ENCODE measurements at places on chromosomes 7 and 10.

- no peaks in the 10 kb centered on the region for H3K4me1 ChIP-seq
- H3K36me3 ChIP-seq, result no peaks in the 10 kb centered on the region
- no peak overlapping the region for H3K27ac ChIP-seq
- no peak overlapping the region for H3K4me3 ChIP-seq
These were observed 349.7 kb upstream of the MBL2 start for GRCh38 chr10:53122281-53122680.

DNA sequence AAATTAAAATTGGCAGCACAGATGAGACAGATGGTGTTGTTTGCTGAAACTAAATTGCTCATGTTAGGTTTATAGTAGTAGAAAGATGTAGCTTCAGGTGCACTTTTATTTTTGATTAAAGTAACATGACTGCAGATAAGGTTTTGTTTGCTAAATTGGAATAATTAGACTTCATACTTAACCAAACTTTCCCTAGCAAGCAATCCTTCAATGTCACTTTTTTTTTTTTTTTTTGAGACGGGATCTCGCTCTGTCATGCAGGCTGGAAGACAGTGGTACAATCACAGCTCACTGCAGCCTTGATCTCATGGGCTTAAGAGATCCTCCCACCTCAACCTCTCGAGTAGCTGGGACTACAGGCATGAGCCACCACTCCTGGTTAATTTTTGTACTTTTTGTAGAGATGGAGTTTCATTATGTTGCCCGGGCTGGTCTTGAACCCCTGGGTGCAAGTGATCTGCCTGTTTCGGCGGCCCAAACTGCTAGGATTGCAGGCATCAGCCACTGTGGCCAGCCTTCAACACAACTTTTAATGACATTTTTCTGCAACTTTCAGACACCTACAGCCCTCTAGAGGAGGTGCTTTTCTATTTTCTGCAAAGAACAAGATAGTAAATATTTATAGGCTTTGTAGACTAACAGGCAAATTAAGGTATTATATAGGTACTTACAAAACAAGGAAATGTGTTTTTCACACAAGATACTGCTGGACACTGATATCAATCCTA is 84.8 kb upstream of the CCNY start:
- H3K36me3 ChIP-seq, result no peaks in the 10 kb centered on the region
- no peaks in the 10 kb centered on the region for H3K4me1 ChIP-seq
- H3K4me3 ChIP-seq, result no peak overlapping the region
- no peak overlapping the region for H3K27ac ChIP-seq

- no peak overlapping the region for H3K4me3 ChIP-seq
- no peaks in the 10 kb centered on the region for H3K4me1 ChIP-seq
- no peak overlapping the region for H3K27ac ChIP-seq
- DNase-seq, result no peak
- H3K27me3 ChIP-seq, result no peaks in the 10 kb centered on the region
These were observed 27.6 kb downstream of the SLC35G1 start for GRCh38 chr10:93921338-93921737.

- no peak overlapping the region for H3K4me3 ChIP-seq
- DNase-seq, result no peak
- H3K27me3 ChIP-seq, result peaks cover 11% of the 10 kb centered on the region
- H3K27ac ChIP-seq, result no peak overlapping the region
These were observed 10.9 kb downstream of the PAPSS2 start for GRCh38 chr10:87670586-87670985.

GRCh38 chr10:5466451-5467206 is 32.7 kb downstream of the CALML5 start:
- no peak overlapping the region for H3K27ac ChIP-seq
- peaks cover 2% of the 10 kb centered on the region for H3K36me3 ChIP-seq
- H3K4me1 ChIP-seq, result no peaks in the 10 kb centered on the region
- H3K27me3 ChIP-seq, result no peaks in the 10 kb centered on the region
- no peak for DNase-seq

GRCh38 chr7:158073845-158074840 is 513.5 kb downstream of the PTPRN2 start:
- no peak for DNase-seq
- H3K4me3 ChIP-seq, result no peak overlapping the region
- no peaks in the 10 kb centered on the region for H3K4me1 ChIP-seq
- H3K27me3 ChIP-seq, result no peaks in the 10 kb centered on the region
- no peaks in the 10 kb centered on the region for H3K36me3 ChIP-seq

DNA sequence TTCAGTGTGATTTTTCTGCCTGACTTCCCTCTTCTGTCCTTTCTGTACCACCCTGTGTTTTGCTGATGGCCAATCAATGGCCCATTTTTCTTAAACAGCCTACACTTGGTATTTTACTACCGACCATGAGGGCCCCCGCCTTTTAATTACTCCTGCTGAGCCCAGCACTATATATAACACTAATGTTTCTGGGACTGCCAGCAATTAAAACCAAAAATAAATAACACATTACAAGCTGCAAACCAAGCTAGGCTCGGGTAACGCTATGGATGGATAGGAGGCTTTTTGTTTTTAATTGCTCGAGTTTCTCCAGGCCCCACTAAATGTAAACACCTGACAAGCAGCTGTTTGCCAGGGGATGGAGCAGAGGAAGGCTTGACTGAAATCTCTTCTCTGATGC is 915.4 kb upstream of the AUTS2 start:
- DNase-seq, result no peak
- H3K4me3 ChIP-seq, result no peak overlapping the region
- no peak overlapping the region for H3K27ac ChIP-seq

- H3K4me3 ChIP-seq, result no peak overlapping the region
- DNase-seq, result no peak
- no peaks in the 10 kb centered on the region for H3K36me3 ChIP-seq
- no peaks in the 10 kb centered on the region for H3K4me1 ChIP-seq
- no peaks in the 10 kb centered on the region for H3K27me3 ChIP-seq
- H3K27ac ChIP-seq, result no peak overlapping the region
These were observed 191.7 kb upstream of the SLC26A5 start for GRCh38 chr7:103637726-103638125.

DNA sequence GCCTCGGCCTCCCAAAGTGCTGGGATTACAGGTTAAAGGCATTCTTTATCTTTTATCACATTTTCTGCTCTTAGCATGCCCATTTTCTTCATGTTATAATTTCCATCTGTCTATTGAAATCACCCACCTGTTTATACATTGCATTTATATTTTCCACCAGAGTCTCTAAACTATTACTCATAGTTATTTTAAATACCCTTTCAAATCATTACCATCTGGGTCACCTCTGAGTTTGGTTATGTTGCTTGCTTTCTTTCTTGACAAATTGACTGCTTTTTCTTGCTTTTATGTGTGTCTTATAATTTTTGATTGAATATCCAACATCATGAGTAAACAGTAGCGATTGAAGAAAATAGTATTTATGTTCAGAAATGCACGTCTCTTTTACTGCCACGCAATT is 71.4 kb downstream of the TMEM270 start:
- no peaks in the 10 kb centered on the region for H3K36me3 ChIP-seq
- H3K4me3 ChIP-seq, result no peak overlapping the region
- no peak for DNase-seq
- H3K27me3 ChIP-seq, result no peaks in the 10 kb centered on the region
- H3K4me1 ChIP-seq, result no peaks in the 10 kb centered on the region

- no peaks in the 10 kb centered on the region for H3K27me3 ChIP-seq
- H3K27ac ChIP-seq, result no peak overlapping the region
- DNase-seq, result peak; percentile 11
- no peak overlapping the region for H3K4me3 ChIP-seq
These were observed 411 bp downstream of the BCCIP start for GRCh38 chr10:125823663-125824251.

DNA sequence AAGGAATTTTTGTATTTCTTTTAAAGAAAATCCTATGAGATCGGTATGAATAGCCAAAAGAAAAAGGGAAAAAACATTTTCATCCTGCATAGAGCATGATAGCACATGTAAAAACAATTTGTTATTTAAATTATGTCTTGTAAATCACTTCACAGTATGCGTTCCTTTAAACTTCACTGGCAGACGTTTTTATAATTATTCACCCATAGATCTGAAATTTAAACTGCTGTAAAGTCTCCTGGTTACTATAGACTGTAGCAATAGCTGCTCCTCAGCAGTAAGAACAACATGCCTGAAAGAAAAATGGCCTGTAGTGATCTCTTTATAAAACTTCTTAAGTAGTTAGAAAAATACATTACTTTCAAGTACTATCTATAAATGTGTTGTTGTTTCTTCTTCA is 26.5 kb downstream of the CAPZA2 start:
- no peak overlapping the region for H3K27ac ChIP-seq
- H3K4me3 ChIP-seq, result no peak overlapping the region
- peaks cover 5% of the 10 kb centered on the region for H3K4me1 ChIP-seq
- peaks cover 55% of the 10 kb centered on the region for H3K36me3 ChIP-seq
- DNase-seq, result no peak

DNA sequence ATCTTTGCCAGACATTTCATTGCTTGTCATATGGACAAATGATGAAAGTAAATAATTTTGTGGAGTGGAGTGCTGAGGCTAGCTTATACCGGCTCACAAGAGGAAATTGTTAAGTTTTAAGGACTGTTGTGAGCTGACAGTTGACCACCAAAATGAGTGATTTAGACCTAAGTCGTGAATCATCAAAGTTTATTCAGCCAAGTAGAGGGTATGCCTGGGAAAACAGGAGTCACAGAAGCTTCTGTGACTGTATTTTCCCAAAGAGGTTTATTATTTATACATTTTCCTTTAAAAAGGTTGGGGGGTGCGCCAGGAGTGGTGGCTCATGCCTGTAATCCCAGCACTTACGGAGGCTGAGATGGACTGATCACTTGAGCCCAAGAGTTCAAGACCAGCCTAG is 21.8 kb downstream of the MRPS24 start:
- no peak overlapping the region for H3K4me3 ChIP-seq
- H3K36me3 ChIP-seq, result no peaks in the 10 kb centered on the region
- DNase-seq, result no peak
- H3K27ac ChIP-seq, result no peak overlapping the region
- peaks cover 5% of the 10 kb centered on the region for H3K4me1 ChIP-seq

- H3K4me1 ChIP-seq, result no peaks in the 10 kb centered on the region
- H3K36me3 ChIP-seq, result no peaks in the 10 kb centered on the region
- no peak overlapping the region for H3K27ac ChIP-seq
- H3K4me3 ChIP-seq, result no peak overlapping the region
These were observed 103.9 kb downstream of the LRRC18 start for GRCh38 chr10:48835781-48836180.

DNA sequence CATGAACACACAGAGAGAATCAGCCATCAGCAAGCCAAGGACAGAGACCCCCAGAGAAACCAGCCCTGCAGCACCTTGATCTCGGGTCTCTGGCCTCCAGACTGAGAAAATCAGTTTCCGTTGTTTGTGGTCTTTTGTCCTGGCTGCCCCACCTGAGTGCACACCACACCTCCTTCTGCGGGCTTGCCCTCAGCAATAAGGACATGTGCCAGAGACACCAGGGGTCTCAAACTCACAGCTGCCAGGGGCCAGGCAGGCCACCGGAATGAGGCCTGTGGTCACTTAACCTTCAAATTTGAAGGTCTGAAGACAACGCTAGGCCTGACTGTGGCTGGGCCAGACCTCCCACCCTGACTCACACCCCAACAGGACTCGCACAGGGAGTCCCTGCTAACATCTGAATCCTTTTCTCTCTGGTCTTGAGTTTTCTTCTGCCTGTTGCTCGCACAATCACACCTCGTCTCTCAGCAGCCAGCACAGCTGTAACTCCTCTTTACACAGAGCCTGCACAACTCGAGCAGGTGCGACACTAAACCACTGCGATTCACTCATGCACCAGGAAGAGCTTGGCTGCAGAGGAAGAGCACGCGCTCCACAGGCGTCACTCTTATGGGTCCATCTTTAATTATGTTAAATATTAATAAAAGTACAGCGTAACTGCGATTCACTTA is 86.2 kb downstream of the CHST15 start:
- no peak overlapping the region for H3K27ac ChIP-seq
- H3K36me3 ChIP-seq, result no peaks in the 10 kb centered on the region
- H3K4me1 ChIP-seq, result no peaks in the 10 kb centered on the region
- DNase-seq, result no peak

DNA sequence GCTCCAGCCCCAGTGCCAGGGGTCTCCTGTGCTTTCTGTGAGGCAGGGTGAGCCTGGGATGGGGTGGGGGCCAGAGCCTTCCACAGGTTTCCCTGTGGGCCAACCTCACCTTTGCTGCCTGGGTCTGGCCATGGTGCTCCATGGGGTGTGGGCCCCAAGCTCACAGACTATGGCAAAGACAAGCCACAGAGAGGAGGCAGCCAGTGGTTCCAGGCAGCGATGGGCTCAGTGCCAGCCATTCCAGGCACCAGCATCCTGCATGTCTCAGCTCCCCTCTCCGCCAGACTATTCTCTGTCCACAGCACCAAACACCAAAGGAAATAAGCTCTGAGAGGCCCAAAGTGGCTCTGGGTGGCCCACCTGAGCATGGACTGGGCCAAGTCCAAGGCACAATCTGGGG is 133.5 kb downstream of the PTPN20 start:
- peaks cover 3% of the 10 kb centered on the region for H3K27me3 ChIP-seq
- H3K27ac ChIP-seq, result no peak overlapping the region
- no peaks in the 10 kb centered on the region for H3K36me3 ChIP-seq
- H3K4me1 ChIP-seq, result peaks cover 9% of the 10 kb centered on the region
- DNase-seq, result no peak
- no peak overlapping the region for H3K4me3 ChIP-seq

GRCh38 chr7:102055181-102055976 is 231.3 kb upstream of the SH2B2 start:
- H3K4me3 ChIP-seq, result no peak overlapping the region
- no peak for DNase-seq
- H3K36me3 ChIP-seq, result peaks cover 8% of the 10 kb centered on the region
- no peaks in the 10 kb centered on the region for H3K4me1 ChIP-seq
- H3K27ac ChIP-seq, result no peak overlapping the region

GRCh38 chr7:96212474-96212873 is 109.4 kb downstream of the SLC25A13 start:
- DNase-seq, result no peak
- H3K27ac ChIP-seq, result no peak overlapping the region
- H3K36me3 ChIP-seq, result peaks cover 2% of the 10 kb centered on the region
- no peaks in the 10 kb centered on the region for H3K27me3 ChIP-seq
- no peak overlapping the region for H3K4me3 ChIP-seq

- H3K27me3 ChIP-seq, result no peaks in the 10 kb centered on the region
- no peaks in the 10 kb centered on the region for H3K4me1 ChIP-seq
- H3K36me3 ChIP-seq, result no peaks in the 10 kb centered on the region
These were observed 135.4 kb upstream of the PCBD1 start for GRCh38 chr10:71023704-71024283.

DNA sequence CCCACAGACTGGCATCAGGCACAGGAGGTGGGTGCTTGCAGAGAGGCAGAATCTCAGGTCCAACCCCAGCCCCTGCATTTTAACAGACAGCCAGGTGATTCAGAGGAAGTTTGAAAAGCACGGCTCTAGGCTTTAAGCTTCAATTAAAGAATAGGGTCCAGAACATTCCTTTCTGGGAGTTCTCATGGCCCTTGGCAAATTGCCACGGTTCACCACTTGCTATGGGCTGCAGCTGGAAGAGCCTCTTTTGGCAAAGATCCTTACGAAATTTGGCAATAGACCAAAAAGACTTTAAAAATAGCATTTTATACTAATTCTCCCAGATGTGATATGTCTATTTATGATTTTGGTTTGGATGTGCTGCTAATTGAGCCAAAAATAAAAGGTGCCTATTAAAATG is 148.1 kb downstream of the ITGA8 start:
- H3K27ac ChIP-seq, result no peak overlapping the region
- no peaks in the 10 kb centered on the region for H3K36me3 ChIP-seq
- DNase-seq, result no peak
- H3K27me3 ChIP-seq, result peaks cover 13% of the 10 kb centered on the region
- no peaks in the 10 kb centered on the region for H3K4me1 ChIP-seq

GRCh38 chr10:124239134-124239533 is 145.7 kb upstream of the CHST15 start:
- H3K4me1 ChIP-seq, result no peaks in the 10 kb centered on the region
- H3K36me3 ChIP-seq, result no peaks in the 10 kb centered on the region
- no peaks in the 10 kb centered on the region for H3K27me3 ChIP-seq
- H3K4me3 ChIP-seq, result no peak overlapping the region
- no peak for DNase-seq
- H3K27ac ChIP-seq, result no peak overlapping the region

Data from T-helper 2 cell treated with Interferon-gamma antibody and Interleukin-4, amounts not matched to agents 5 μg/mL and 100 μg/mL, for 36 hours (primary cell).